ENCODE measurements at places on chromosomes 11 and 22.

DNA sequence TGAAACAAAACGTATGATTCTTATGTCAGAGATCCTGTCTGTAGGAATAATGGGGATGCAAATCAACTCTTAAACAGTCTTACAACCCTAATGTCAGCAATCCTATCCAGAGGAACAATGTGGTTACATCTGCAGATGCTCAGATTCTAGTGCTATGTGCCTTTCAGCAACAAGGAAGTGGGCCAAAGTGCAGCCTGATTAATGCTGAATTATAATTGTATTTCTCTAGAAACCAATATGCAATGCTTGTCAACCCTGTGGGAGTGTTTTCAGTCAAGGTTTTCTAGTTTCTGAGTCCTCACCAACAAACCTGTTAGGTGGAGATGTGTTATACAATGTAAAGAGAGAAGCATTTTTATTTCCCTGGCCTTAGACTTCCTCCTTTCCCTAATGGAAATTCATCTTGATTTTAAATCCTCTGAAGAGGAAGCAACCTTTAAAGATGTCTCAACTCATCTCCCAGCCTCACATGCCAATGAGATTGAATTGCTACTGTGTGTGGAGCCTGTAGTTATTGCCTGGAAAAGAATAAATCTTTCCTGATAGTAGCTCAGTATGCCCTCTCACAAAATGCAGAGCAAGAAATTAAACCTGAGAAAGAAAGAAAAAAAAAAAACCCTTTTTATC, 26.2 kb upstream of the TMEM123 start:
- no peak for DNase-seq

DNA sequence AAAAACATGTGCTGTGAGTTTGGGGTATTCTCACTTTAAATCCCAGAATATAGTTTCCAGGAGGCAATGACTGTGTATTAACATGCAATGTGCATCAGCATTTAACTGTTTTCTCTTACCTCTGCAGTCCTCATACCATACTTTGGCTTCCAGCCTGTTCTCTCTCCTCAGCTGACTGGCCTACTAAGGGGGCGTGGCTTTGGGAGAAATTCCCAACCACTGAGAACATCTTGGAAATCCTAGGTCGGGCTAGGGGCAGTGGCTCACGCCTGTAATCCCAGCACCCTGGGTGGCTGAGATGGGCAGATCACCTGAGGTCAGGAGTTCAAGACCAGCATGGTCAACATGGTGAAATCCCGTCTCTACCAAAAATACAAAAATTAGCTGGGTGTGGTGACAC, 13.5 kb upstream of the ZC3H12C start:
- no peak for DNase-seq

DNA sequence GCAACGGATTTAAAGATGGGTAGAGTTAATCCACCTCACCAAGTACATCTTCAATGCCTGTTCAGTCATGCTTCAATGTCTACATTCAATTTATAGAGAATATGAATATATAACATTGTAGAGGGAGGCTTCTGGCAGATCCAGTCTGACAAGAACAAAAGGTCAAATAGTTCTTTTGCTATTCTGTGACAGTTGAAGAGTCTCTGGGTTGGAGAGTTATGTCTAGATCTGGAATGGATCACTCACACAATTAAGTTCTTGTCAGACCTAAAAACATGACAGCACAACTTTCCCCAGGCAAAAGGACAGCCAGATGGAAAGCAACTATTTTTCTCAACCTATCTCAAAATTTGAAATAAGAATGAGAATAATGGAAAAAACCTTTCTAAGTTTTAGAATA, 15.3 kb upstream of the GAB2 start:
- DNase-seq = no peak

DNA sequence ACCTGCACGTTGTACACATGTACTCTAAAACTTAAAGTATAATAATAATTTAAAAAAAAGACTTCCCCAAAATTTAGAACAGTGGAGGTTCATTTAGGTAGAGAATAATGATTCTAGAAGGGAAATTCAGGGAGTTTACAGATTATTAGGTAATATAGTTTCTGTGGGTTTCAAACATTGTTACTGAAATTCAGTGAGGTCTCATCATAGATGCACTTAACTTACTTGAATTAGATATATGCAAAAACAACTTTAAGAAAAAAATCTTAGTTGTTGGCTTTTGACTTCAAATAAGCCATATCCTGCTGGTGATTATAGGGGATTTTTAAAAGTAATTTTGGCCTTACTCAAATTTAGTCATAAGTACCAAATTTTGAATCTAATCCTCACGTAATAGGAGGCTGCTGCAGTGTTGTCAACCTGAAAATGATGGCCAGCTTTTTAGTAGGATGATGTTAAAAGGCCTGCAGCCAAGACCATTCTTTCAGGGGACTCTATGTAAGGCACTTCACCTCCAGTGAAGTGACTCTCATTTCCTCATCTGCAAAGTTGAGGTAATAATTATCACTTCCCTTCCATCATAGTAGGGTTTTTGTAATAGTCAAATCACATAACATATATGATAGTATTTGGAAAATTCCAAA, 42.5 kb upstream of the KCNA4 start:
- no peak for DNase-seq

GRCh38 chr22:33806191-33806590, 114.1 kb downstream of the LARGE1 start:
- DNase-seq = no peak

GRCh38 chr11:67592880-67593564, 9.4 kb downstream of the GSTP1 start:
- no peak for DNase-seq

DNA sequence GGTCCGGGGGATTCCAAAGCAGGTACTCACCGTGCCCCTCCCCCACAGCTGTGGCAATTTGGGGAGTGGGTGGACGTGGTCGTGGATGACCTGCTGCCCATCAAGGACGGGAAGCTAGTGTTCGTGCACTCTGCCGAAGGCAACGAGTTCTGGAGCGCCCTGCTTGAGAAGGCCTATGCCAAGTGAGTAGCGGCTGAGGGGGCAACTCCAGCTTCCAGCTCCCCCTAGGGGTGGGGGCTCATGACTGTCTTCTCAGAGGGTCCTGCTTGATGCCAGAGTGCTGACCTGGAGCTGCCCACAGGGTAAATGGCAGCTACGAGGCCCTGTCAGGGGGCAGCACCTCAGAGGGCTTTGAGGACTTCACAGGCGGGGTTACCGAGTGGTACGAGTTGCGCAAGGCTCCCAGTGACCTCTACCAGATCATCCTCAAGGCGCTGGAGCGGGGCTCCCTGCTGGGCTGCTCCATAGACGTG, 4.2 kb downstream of the CAPN1 start:
- no peak for DNase-seq

DNA sequence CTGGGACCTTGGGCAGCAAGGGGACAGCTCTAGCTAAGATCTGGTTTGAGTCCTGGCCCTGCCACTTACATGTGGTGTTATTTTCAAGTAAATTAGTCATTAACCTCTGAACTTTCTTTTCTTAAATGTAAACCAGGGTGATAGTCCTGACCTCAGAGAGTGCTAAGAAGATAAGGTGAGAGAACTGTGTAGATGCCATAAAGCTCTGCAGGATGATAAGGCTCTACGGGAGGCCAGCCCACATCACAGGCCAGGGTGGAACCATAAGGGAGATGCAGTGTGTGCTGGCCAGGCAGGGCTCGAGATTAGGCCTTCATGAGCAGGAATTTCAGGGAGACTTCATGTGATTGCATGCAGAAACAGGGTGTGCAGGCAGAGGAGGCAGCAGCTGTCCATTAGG, 24.2 kb downstream of the NECTIN1 start:
- DNase-seq = no peak

- peak; percentile 95 for DNase-seq
Measured at GRCh38 chr22:29031227-29032011, 30.2 kb downstream of the C22orf31 start.

DNA sequence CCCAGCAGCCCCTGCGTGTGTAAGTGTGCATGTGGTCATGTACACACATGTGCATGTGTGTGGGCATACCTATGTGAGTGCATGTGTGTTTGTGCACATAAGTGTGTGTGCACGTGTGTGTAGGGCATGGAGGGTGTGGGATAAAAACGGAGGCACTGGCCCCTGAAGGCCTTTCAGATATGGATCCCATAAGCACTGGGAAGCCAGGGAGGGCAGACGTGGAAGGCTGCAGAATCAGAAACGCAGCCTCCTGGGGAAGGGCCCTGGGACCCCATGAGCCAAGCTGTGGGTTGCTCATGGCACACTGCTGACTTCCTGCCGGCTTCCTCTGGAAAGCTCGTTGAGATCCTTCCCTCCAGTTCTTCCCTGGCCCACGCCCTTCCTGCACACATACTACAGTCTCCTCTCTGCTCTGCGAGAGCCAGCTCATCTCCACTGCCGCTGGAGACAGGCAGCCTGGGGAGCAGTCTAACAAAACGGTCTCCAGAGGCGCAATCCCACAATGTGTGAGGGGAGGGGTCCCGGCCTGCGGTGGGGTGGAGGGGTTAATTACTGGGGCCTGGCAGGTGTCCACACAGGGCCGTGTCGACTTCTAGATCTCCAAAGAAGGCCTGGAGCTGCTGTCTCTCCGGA, 435.2 kb upstream of the B3GAT1 start:
- no peak for DNase-seq

DNA sequence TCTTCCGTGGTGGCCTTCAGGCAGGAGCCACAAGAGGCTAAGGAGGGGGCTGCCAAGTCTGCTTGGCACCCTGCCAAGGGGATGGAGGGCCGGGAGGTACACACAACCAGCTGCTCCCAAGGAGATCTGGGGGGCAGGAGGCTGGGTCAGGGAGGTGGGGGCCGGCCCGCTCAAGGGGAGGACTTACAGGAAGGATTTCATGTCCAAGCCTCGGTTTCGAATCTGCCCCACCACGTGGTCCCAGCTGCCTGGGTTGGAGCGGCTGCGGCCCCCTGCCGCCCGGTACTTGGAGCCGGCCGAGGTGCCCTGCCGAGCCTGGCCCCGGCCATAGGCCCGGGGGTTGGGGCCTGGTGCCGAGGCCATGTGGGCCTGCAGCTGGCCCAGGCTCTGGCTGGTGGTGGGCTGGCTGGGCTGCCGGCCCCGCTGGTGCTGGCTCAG, 33.5 kb downstream of the LRRC10B start:
- DNase-seq = no peak

DNA sequence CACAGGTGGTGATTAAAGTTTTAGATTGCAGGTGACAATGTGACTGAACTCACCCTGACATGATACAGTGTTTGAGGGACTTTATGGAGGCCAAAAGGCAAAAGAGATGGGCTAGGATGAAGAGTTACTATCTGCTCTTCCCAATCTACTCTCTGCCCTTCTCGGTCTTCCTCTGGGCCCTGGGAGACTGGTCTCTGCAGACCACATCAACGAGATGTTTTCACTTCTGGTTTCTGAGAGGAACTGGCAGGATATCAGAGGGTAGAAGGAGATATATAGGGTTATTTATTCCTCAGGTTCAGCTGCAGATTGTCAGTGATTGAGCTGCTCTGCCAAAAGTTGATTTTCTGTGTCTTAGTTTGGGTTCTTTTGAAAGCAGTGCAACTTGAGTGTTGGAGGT, 32.4 kb upstream of the CD44 start:
- DNase-seq = no peak

- DNase-seq = no peak
Measured at GRCh38 chr11:31872076-31872443, 60.9 kb upstream of the PAX6 start.

DNA sequence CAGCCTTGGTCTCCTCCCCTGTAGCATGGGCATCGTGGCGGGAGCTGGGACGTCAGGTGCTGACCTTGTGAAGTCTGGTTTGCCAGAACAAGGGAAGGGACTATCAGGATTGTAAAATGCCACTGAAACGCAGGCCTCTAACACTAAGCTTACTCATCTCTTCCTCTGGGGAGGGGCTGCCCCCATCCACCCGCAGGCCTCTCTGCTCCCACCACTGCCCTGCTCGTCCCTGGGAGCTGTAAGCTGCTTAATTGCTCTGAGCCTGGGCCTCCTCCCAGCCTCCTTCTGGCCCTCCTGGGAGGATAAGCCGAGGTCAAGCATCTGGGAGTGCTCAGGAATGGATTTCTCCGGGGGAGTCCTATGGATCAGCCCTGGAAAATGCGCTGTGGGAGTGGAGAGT, 8.4 kb downstream of the SHISAL1 start:
- DNase-seq = peak; percentile 62

DNA sequence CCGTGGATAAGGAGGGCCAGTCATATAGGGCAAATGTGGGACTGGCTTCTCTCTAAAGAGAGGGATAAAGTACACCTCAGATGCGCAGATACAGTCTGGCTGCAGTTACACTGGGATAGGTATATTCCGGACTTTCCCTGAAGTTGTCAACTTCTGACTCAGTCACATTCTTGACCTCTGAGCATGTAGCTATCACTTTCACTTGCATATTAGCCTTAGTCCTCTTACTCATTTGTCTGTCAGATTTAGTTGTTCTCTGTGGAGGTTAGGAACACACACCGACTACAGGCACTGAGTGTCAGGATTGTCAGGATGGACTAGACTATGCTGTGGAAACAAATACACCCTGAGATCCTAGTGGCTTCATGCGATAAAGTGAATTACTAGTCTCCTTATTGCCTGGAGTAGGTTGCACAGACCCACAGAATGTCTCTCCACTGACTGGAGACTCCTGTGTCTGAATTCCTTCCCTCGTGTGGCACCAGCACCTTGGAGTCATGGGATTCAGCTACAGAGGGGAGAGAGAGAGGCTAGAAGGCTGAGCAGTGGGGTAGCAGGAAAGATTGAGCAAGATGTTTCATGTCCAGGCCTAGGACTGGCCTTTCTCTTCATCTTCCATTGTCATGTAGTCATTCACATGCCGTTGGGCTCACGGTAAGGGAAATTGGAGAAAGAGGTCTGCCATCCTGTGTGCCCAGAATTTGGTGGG, 654.3 kb downstream of the NTM start:
- peak; percentile 92 for DNase-seq

DNA sequence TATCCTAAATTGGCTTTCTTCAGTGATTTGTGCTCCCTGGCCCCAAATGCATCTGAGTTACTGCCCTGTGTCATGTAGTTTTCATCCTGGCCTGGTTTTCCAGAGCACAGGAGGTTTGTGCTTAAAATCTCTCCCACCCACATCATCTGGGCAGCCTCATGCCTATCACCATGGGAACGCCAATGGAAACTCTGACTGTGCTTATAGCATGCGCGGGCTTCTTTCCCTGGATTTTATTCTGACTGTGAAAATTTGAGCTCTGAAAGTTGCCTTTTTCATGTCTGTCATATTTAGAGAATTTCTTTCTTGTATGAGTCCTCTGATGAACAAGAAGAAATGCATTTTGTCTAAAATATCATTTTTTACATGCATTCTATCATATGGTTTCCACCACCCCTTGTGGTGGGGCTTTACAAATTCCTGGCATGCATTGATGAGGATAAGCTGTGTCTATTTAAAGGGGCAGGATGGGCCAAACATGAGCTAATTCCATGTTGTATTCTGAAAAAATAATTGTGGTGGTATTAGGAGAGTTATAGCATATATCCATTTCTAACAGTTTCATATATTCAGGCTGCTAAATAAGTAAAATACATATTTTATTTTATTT, 55.1 kb downstream of the IRAG1 start:
- DNase-seq = peak; percentile 22

GRCh38 chr11:63532117-63532516, 4.5 kb upstream of the PLAAT4 start:
- DNase-seq = peak; percentile 37

GRCh38 chr11:95563859-95564258, 225.7 kb downstream of the FAM76B start:
- no peak for DNase-seq
